ENCODE measurements at places on chromosomes 2 and 18.

DNA sequence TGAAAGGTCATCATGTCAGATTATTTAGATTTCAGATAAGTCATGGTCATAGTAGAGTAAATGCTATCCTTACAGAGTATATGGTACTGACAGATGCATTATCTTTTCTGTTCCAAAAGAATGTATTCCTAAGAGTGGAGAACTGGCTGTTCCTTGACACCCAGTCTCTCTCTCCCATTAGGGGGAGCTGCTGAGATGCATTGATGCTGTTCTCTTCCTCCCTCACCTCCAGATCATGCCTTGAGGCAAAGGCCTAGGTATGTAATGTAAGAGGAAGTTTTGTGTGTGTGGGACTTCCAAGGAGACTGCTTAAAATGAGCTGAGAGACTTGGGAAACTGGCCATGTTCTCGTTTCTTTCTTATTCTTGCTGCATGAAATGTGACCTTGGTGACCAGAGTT lies 979.5 kb upstream of the CELF4 start:
- no peak for DNase-seq

- no peak for DNase-seq
These were observed 43.4 kb downstream of the CABLES1 start for GRCh38 chr18:23178661-23179081.

DNA sequence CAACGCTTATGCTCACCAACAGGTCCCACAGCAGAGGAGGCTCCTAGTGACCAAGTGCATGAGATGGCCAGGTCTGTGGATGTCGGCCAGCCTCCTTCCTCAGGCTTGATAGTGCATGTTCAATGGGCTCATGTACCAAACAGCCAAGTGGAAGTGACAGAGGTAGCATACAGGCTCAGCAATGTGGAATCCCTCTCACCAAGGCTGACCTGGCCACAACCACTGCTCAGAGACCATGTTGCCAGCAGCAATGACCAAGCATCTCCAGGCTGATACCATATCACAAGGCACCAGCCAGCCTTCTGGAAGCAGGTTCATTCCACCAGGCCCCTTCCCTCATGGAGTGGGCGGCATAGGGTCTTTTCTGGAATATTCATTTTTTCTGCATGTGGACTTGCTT lies 61.5 kb downstream of the REEP1 start:
- no peak for DNase-seq

GRCh38 chr2:72581560-72582181 lies 244.2 kb downstream of the EXOC6B start:
- no peak for DNase-seq

DNA sequence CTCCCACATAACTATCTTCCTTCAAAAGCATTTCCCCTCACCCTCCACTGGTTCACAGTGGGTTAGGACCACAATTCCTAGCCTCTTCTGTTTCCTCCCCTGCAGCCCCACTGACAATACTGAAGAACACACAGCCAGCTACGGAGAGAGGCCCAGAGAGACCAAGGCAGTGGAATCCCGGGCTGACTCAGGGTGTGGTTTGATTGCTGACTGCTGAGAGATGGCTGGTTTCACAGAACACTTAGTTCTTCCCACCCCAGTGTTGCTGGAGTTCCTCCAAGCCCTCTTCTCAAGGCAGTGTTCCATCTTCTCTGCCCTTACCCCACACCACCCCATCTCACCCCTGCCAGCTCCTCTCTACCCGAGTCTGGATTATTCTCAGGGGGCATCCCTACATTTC lies 43.3 kb upstream of the ZFP36L2 start:
- peak; percentile 84 for DNase-seq

- no peak for DNase-seq
These were observed 141.7 kb downstream of the NDUFA10 start for GRCh38 chr2:239883326-239884050.

DNA sequence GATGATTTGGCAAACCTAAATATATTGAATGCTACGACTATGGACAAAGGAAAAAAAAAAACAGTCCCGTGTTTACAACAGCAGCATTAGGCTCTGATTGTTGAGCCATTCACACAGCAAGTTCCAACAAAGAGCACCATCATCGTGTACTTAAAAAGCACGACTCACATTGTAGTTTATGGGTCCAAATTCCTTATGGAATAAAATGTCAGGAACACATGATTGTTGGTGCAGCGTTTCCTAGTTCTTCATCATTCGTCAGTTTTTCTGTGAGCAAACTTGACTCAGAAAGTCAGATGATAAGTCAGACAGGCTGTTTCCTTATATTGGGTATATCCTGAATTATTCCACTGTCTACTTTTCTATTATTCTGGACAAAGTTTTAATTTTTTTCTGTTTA lies 10.0 kb upstream of the KIDINS220 start:
- no peak for DNase-seq

GRCh38 chr18:59733421-59733820 lies 36.2 kb upstream of the CCBE1 start:
- peak; percentile 50 for DNase-seq

DNA sequence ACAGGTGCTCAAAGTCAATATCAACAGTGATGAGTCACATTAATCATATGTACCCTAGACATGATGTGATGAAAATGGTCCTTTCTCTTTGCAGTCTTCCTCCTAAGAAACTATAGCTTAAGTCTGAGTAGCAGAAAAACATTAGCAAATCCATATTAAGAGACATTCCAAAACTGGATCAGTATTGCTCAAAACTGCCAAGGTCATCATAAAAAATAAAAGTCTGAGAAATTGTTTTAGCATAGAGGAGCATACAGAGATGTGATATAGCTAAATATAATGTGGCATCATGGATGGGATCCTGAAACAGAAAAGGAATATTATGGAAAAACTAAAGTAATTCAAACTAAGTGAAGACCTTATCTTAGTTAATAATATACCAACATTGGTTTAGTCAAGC lies 1316.1 kb downstream of the SUCLG1 start:
- DNase-seq = no peak

GRCh38 chr2:62814123-62814522 lies 108.6 kb downstream of the EHBP1 start:
- DNase-seq = peak; percentile 94

- DNase-seq = peak; percentile 2
These were observed 503 bp downstream of the GTF3C3 start for GRCh38 chr2:196798980-196799379.

- DNase-seq = no peak
These were observed 114.6 kb upstream of the CD302 start for GRCh38 chr2:159912580-159912979.

DNA sequence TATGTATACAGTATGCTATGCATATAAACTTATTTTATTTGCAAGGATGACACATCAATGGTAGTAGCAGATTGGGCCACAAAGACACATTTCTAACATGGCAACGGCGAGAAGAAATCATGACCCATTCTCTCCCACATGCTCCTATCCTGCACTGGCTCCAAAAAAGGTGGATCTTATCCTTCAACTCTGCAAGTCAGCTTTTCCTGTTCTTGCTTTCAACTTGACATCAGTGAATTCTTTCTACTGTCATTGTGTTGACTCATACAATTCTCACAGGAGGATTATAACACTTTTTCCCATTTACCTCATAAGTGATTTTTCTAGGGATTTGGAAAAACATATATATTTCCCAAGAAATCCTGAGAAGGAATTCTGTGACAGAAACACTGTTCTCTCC lies 53.1 kb downstream of the ACVR1 start:
- DNase-seq = peak; percentile 46

DNA sequence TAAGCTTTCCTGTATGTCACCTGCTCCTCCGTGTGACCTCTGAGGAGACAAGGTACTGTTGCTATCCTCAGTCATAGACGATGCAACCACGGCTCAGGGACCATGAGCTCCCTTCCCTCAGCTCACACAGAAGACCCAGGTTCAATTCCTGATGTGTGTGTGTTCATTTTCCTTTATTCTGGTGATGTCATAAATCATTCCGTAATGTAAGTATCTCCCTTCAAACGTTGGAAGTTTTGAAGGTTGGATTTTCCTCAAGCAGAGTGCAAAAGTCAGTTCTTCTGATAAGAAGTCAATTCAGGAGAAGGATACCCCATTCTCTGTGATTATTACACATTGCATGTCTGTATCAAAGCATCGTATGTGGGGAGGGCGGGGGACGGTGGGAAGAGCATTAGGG lies 118.9 kb upstream of the FAM136A start:
- DNase-seq = no peak

GRCh38 chr18:25109484-25109883 lies 242.5 kb downstream of the ZNF521 start:
- DNase-seq = peak; percentile 52

- peak; percentile 74 for DNase-seq
These were observed 580.1 kb downstream of the ZEB2 start for GRCh38 chr2:143939626-143940330.

DNA sequence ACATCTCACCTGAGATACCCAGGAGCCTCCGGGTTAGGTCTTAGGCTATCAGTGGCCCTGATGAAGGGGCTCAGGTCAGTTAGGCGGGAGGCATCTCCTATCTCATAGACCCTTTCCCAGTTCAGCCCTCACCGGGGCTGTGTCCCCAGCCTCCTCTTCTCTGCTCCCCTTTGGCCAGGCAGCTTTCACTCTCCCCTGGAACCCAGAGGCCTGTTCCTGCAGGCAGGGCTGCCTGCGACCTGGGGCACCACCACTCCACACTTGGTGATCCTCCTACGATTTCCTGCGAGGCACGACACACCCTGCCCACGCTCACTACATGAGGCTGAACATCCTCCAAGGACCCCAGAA lies 51.2 kb downstream of the SFXN5 start:
- DNase-seq = no peak

- no peak for DNase-seq
These were observed 243.4 kb downstream of the IKZF2 start for GRCh38 chr2:212908031-212908430.

GRCh38 chr2:182241936-182242335 lies 184.9 kb downstream of the PDE1A start:
- DNase-seq = no peak

DNA sequence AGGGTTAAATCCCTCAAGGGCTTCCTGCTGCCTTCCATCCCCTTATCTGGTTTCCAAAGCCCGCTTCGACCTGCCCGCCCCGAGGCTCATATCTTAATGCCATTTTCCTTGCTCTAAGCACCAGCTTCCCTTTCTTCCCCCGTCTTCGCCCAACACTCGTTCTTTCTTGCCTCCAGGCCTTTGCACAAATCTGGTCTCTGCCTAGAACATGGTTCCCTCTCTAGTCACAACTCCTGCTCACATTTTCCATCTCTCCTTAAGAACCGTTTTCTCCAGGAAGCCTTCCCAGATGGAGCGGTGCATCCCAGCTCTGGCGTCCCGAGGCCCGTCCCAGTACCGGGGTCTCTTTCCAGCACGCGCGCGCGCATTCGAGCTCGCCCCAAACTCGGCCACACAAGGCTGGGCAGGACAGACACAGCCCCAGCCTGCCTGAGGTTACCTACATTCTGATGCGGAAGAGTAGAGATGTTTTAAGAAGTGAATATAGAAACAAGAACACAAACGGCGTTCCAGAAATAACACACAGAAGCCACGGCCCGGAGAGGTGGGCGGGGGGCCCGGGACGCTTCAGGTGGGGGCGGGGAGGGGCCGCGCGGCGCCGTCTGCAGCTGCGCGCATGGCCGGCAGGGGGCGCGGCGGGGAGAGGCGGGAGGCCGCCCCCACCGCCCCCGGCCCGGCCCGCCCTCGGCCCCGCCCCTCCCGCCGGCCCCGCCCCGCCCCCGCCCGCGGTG lies at the start of gene DGKD:
Gene DGKD, plus strand, starts transcription at position 726 of the 731 bp plus-strand sequence. CDS start 25 bp downstream, outside the sequence.
- DNase-seq = peak; percentile 65

DNA sequence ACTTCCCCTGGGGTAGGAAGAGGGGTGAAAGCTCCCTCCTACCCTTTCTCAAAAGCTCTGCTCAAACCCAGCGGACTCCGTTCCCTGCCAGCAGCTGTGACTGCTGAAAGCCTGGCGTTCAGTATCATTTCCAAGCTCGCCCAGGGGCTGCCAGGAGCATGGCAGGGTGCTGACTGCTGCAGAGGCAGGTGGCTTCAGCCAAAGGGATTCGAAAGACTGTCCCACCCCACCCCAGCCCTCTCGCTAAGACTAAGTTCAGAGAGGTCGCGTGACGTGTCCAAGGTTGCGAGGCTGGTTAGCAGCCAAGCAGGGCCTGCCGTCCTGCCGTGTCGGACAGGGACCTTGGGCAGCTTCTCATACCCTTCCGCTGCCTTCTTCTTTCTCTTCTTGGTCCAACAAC lies 72.3 kb upstream of the RAB12 start:
- no peak for DNase-seq

GRCh38 chr2:143588746-143589145 lies 459.5 kb downstream of the ARHGAP15 start:
- DNase-seq = no peak

DNA sequence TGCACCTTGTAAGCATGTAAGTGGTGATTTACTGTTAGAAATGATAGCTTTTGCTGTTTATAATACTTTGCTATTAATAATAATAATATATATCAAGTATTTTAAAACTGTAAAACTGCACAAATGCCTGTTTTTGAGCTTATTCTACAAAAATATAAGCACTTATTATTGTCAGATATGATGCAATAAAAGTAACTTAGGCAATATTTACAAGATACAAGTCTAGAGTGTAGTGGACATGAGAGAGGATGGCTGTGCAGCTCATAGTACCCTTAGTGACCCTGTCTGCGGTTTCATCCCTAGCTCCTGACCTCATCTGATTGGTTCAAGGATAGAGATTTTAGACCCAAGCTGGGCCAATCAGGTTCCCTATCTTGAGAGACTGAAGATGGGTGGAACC lies 178.4 kb downstream of the MTX2 start:
- no peak for DNase-seq

DNA sequence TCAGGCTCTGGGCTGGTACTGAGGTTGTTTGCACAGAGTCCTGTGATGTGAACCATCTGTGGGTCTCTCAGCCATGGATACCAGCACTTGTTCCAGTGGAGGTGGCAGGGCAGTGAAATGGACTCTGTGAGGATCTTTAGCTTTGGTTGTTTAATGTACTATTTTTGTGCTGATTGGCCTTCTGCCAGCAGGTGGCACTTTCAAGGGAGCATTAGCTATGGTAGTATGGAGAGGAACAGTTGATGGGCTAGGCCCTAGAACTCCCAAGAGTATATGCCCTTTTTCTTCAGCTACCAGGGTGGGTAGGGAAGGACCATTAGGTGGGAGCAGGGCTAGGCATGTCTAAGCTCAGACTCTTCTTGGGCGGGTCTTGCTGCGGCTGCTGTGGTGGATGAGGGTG lies 257.0 kb upstream of the GYPC start:
- DNase-seq = no peak

- no peak for DNase-seq
These were observed 127.7 kb upstream of the EPAS1 start for GRCh38 chr2:46169467-46169866.

- no peak for DNase-seq
These were observed 19.4 kb downstream of the ZEB2 start for GRCh38 chr2:144500563-144500962.

GRCh38 chr18:26723981-26724380 lies 141.5 kb downstream of the AQP4 start:
- no peak for DNase-seq

GRCh38 chr2:127411653-127412369 lies 6.4 kb upstream of the PROC start:
- no peak for DNase-seq

- DNase-seq = peak; percentile 27
These were observed 42.4 kb downstream of the MBD2 start for GRCh38 chr18:54181856-54182602.

GRCh38 chr2:146451972-146452371 lies 1392.9 kb upstream of the ACVR2A start:
- DNase-seq = no peak
